Progenitor cell of endocrine pancreas (in vitro differentiated cells): ENCODE measurements at places on chromosomes 7 and 10.
A peak's percentile ranks its signal among the peaks of the same experiment; 100 is the strongest.

GRCh38 chr10:123726836-123727235 lies 60.7 kb downstream of the GPR26 start:
- peaks cover 4% of the 10 kb centered on the region for H3K27me3 ChIP-seq
- DNase-seq = no peak
- H3K36me3 ChIP-seq = no peaks in the 10 kb centered on the region
- no peaks in the 10 kb centered on the region for H3K4me1 ChIP-seq
- H3K4me3 ChIP-seq = no peak overlapping the region

GRCh38 chr10:26407406-26407969 lies 30.7 kb upstream of the APBB1IP start:
- no peaks in the 10 kb centered on the region for H3K27me3 ChIP-seq
- no peak overlapping the region for H3K27ac ChIP-seq
- no peaks in the 10 kb centered on the region for H3K36me3 ChIP-seq
- no peak for DNase-seq
- no peak overlapping the region for H3K4me3 ChIP-seq

- no peak overlapping the region for H3K4me3 ChIP-seq
- no peaks in the 10 kb centered on the region for H3K36me3 ChIP-seq
- H3K27me3 ChIP-seq = no peaks in the 10 kb centered on the region
- no peak for DNase-seq
- H3K27ac ChIP-seq = no peak overlapping the region
Observed at GRCh38 chr7:34315032-34315431, 343.0 kb upstream of the NPSR1 start.

- H3K4me3 ChIP-seq = no peak overlapping the region
- DNase-seq = no peak
- no peak overlapping the region for H3K27ac ChIP-seq
Observed at GRCh38 chr10:104299031-104299904, 30.3 kb downstream of the GSTO2 start.

DNA sequence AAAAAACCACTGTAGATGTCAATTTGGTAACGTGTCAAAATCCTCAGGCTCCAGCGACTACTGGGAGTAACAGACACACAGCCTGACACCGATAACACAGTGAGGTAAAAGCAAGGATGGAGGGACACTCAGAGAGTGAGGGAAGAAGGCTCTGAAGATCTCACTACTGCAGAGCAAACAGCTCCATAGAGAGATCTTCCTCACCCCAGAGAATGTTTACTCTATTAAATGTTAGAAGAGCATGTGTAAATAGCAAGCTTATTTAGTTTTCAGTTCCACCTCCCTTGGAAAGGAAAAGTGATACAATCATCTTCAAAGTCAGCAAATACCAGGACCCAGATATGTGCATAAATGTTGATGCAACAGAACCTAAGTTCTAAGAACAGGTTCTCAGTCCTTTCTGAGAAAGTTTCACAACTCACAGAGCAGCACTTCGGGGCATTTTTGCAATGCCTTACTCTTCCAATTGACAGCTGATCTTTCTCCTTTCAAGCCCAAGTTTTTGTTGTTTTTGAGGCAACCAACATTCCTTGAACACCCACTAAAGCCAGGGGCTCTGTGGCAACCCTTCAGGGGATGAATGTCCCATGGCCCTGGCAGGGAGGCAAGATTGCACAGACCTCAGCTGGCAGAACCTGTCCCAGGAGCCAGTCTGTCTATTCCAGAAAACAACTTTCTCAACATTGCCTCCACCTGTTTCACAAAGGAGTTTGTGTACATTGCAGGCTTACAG lies 177.4 kb downstream of the SFMBT2 start:
- peak overlapping the region; percentile 9 for H3K4me3 ChIP-seq
- peaks cover 22% of the 10 kb centered on the region for H3K4me1 ChIP-seq

DNA sequence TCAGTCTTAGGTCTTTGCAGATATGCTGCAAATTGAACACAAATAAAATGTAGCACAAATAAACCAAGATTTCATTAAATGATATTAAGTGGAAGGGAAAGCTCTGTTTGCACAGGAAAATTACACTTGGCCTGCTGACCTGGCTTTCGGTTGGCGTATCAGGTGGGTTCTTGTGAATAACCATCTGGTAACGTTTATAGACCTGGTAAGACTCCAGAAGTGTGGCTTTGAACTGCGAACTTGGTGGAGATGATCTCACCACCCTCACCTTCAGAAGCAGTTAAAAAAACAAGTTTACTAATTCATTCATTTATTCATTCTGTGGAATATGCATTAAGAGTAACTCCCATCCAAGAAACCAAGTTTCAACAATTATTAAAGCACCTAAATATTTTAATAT lies 28.1 kb downstream of the ATE1 start:
- no peak overlapping the region for H3K27ac ChIP-seq
- peaks cover 13% of the 10 kb centered on the region for H3K36me3 ChIP-seq
- H3K27me3 ChIP-seq = no peaks in the 10 kb centered on the region
- DNase-seq = no peak

GRCh38 chr10:102633287-102633686 lies 11.0 kb upstream of the TRIM8 start:
- no peaks in the 10 kb centered on the region for H3K27me3 ChIP-seq
- peaks cover 6% of the 10 kb centered on the region for H3K36me3 ChIP-seq
- no peak overlapping the region for H3K4me3 ChIP-seq
- no peak overlapping the region for H3K27ac ChIP-seq

DNA sequence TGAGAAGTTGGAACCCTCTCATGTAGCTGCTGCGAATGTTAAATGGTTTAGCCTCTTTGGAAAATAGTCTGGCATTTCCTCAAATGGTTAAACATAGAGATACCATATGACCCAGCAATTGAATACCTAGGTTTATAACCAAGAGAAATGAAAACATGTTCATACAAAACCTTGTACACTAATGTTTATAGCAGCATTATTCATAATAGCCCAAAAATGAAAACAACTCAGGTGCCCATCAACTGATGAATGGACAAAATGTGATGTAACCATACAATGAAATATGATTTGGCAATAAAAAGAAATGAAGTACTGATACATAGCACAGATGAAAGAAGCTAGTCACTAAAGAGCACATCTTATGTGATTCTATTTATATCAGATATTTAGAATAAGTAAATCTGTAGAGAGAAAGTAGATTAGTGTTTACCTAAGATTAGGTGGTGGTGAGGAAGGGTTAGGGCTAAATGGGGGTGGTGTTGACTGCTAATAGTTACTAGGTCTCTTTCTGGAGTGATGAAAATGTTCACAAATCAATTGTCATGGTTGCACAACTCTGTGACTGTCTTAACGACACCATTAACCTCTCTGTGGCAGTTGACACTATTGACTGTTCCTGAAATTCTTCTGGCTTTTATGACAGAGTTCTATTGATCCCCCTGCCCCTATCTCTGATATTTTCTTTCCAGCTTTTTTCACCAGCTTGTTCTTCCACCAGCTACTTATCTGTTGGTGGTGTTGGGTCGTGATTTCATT lies 35.2 kb downstream of the VCL start:
- DNase-seq = no peak
- H3K4me3 ChIP-seq = no peak overlapping the region
- peaks cover 51% of the 10 kb centered on the region for H3K4me1 ChIP-seq
- peak overlapping the region; percentile 21 for H3K27ac ChIP-seq

DNA sequence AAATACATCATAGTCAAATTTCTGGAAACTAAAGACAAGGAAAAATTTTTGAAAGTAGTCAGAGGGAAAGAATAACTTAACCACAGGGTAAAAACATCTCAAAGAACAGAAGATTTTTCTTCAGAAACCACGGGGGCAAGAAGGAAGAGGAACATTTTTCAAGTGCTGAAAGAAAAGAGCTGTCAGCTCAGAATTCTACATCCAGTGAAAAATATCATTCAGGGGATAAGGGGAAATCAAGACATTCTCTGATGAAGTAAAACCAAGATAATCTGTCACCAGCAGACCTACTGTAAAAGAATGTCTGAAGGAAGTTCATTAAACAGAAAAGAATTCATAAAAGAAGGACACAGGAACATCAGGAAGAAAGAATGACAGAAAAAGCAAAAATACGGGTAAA lies 111.2 kb upstream of the TMEM72 start:
- H3K36me3 ChIP-seq = no peaks in the 10 kb centered on the region
- H3K4me3 ChIP-seq = no peak overlapping the region
- no peak for DNase-seq
- H3K4me1 ChIP-seq = peaks cover 12% of the 10 kb centered on the region
- no peak overlapping the region for H3K27ac ChIP-seq

DNA sequence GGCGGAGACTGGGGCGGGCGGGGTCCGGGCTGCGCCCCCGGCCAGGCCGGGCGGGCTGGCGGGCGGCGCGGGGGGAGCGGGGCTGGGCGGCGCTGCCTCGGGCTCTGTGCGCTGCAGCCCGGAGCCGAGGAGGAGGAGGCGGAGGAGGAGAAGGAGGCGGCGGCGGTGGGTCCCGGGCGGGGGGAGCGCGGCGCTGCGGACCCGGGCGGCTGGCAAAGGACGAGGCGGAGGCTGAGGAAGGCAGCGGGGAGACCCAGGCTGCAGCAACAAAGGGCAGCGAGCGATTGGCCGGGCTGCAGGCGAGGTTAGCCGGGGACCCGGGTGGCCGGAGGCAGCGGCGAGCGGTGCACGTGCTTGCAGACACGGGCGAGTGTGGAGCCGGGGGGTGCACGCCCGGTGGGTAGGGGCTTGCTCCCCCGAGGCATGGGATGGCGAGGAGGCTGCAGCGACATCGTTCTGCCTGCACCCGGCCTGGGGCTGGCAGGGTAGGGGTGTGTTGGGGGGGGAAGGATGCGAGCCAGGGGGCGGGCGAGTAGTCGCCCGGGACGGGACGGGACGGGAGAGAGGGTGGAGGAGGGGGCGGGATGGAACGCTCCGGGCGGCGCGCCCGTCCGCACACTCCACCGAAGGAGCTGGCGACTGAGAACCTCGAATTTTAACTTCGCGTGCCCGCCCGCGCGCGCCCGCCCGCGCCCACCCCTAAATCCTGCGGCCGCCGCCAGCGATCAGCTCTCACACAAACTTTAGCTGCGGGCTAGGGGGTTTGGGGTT lies 844 bp upstream of the KAT6B start:
- peaks cover 11% of the 10 kb centered on the region for H3K36me3 ChIP-seq
- DNase-seq = peak; percentile 67
- no peaks in the 10 kb centered on the region for H3K27me3 ChIP-seq
- H3K4me3 ChIP-seq = peak overlapping the region; percentile 96
- peaks cover 46% of the 10 kb centered on the region for H3K4me1 ChIP-seq

GRCh38 chr7:5479431-5479745 lies 55.8 kb upstream of the TNRC18 start:
- H3K27me3 ChIP-seq = no peaks in the 10 kb centered on the region
- no peak overlapping the region for H3K4me3 ChIP-seq
- H3K4me1 ChIP-seq = peaks cover 4% of the 10 kb centered on the region
- no peaks in the 10 kb centered on the region for H3K36me3 ChIP-seq
- no peak overlapping the region for H3K27ac ChIP-seq

- no peaks in the 10 kb centered on the region for H3K27me3 ChIP-seq
- no peak overlapping the region for H3K27ac ChIP-seq
- H3K4me1 ChIP-seq = peaks cover 3% of the 10 kb centered on the region
- H3K36me3 ChIP-seq = no peaks in the 10 kb centered on the region
- no peak overlapping the region for H3K4me3 ChIP-seq
Observed at GRCh38 chr7:146826329-146826728, 709.7 kb downstream of the CNTNAP2 start.

DNA sequence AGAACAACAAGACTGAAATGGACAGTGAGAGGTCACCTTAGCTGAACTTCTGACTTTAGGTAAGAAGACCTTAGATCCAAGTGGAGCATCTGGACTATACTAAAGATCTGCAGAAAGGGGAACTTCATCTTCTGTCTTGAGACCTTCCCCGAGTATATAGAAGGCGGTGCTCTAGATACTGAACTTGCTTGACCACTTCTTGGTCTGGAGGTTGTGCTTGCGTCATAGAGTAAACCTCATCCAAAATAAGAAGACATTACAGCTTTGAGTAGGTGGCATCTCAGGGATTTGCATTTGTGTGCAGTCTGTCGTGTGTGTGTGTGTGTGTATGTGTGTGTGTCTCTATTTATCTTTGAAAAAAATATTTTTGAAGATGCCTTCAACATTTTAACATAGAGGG lies 157.5 kb downstream of the CHN2 start:
- H3K27me3 ChIP-seq = no peaks in the 10 kb centered on the region
- peaks cover 11% of the 10 kb centered on the region for H3K4me1 ChIP-seq
- no peak overlapping the region for H3K27ac ChIP-seq
- H3K4me3 ChIP-seq = no peak overlapping the region
- peaks cover 1% of the 10 kb centered on the region for H3K36me3 ChIP-seq

GRCh38 chr10:125113691-125114371 lies 46.5 kb downstream of the CTBP2 start:
- peaks cover 22% of the 10 kb centered on the region for H3K4me1 ChIP-seq
- no peak for DNase-seq
- H3K36me3 ChIP-seq = peaks cover 20% of the 10 kb centered on the region
- H3K4me3 ChIP-seq = no peak overlapping the region
- no peaks in the 10 kb centered on the region for H3K27me3 ChIP-seq

- H3K27ac ChIP-seq = no peak overlapping the region
- no peaks in the 10 kb centered on the region for H3K36me3 ChIP-seq
- H3K4me1 ChIP-seq = peaks cover 20% of the 10 kb centered on the region
- DNase-seq = no peak
Observed at GRCh38 chr7:108452707-108453106, 3.5 kb downstream of the NRCAM start.

DNA sequence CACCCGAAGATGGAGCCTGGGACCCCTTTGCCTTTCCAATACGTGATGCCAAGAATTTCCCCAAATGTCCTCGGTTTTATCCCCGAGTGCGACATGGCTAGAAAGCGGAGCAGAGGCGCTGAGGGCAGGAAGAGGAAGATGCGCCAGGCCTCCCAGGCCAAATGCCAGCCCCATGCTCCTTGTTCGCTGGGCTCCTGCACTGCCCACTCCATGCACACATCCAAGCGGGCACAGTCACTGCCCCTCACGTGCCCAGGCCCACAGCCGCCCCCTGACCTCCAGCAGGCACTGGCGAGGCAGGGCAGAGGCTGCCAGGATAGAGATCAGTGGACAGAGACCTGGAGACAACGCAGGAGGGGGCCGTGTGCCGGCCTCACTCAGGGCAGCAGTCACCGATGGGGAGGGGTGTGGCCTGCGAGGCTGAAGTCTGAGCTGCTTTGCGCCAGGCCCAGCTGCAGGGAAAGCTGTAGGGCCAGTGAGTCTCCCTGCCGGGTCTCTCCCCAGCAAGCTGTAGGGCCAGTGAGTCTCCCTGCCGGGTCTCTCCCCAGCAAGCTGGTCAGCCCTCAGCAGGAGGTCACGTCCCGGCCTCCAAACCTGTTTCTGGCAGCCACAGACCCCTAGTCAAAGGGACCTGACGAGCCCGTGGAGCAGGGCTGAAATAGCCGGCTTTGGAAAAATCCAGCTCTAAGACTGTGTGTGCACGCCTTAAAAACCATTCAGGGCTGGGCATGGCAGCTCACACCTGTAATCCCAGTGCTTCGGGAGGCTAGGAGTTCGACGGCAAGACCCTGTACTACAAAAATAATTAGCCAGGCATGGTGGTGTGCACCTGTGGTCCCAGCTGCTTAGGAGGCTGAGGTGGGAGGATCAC lies 100.6 kb upstream of the DIP2C start:
- DNase-seq = no peak
- no peaks in the 10 kb centered on the region for H3K4me1 ChIP-seq
- H3K36me3 ChIP-seq = peaks cover 4% of the 10 kb centered on the region
- H3K27ac ChIP-seq = no peak overlapping the region
- H3K4me3 ChIP-seq = no peak overlapping the region
- H3K27me3 ChIP-seq = peaks cover 6% of the 10 kb centered on the region

- no peaks in the 10 kb centered on the region for H3K4me1 ChIP-seq
- H3K4me3 ChIP-seq = no peak overlapping the region
- H3K36me3 ChIP-seq = no peaks in the 10 kb centered on the region
- DNase-seq = no peak
Observed at GRCh38 chr10:126804396-126804795, 100.8 kb upstream of the DOCK1 start.
